Stimulated activated CD4-positive, alpha-beta T cell treated with anti-CD3 and anti-CD28 coated beads, Interleukin-12 subunit alpha, Interleukin-12 subunit beta, amount 100 ng/mL, for 4 hours (primary cell): ENCODE measurements at places on chromosomes 3 and 15.

- no peak for DNase-seq
These were observed 134.9 kb upstream of the BFSP2 start for GRCh38 chr3:133264920-133265319.

DNA sequence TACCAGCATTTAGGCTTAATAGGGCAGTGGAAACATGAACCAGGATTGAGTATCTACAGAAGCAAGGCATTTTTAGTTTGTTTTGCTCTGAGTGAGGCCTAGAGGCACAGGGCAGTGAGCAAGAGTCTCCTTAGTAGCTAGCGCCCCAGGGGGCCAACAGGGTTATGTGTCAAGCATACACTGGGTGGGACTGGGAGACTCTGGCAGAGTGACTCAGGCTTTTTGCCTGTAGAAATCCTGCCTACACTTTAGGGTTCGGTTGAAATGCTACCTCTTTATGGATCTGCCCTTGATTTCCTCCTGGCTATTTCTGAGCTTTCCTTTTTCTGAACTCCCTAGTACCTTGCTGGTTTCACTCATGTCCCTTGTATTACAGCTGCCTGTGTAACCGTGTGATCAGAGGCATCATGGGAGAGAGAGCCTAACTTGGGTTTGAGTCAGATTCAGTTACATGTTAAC, 72.2 kb downstream of the TOP2B start:
- no peak for DNase-seq

DNA sequence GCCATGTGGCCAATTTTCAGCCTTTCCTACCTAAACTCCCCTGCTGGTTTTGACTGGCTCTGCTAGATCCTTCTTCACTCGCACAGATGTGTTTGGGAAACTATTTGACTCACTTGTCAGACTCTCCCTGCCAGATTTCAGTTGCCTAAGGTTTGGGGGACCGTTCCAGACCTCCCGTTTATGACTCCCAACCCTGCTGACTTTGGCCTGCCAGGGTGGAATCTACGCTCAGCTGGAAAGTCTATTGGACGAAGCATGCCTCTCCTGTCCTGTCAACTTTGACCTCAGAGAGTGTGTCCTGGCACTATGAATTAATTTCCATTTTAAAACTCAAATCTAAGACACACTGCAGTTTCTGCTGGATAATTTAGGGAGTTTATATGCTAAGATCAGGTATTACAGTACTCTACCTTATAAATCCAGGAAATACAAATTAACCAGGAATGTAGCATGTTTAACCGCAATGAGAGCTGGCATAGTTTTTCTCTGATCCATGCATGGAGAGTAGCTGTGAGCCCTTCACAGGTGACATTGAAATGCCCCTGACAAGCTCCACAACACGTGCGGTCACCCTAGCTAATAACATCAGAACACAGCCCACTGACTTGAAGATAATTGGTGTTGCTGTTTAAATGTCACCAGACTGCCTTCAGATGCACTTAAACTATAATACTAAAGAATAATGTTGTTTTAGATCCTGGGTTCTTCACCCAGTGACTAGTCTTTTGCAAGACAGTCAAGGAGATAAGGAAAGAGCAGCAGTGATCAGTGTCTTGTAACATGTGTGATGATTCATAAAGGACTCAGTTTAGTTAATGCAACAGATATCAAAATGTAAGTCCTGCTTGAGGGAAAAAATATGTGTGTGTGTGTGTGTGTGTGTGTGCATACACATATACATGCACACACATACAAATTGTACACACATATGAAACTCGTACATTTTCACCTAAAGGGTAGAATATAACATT, 223.0 kb upstream of the MCTP2 start:
- DNase-seq: no peak

DNA sequence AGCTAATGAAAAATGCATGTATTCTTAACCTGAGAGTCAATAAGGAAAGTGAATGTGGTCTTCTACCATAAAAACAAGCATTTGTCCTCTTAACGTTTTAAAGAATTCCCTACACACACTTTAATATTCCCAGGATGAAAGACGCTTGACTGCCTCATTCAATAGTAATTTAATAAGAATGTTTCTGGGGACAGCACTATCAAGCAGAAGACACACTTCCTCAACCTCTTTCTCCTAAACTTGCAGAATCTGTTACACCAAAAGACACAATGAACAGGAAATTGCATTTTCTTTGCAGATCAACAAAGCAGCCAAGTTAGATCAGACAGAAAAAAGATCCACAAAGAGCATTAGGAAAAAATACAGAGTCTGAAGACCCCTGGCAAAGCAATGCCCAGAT, 97.7 kb downstream of the PLCH1 start:
- DNase-seq: no peak

- DNase-seq: no peak
These were observed 62.7 kb upstream of the OSTN start for GRCh38 chr3:191136347-191136746.

DNA sequence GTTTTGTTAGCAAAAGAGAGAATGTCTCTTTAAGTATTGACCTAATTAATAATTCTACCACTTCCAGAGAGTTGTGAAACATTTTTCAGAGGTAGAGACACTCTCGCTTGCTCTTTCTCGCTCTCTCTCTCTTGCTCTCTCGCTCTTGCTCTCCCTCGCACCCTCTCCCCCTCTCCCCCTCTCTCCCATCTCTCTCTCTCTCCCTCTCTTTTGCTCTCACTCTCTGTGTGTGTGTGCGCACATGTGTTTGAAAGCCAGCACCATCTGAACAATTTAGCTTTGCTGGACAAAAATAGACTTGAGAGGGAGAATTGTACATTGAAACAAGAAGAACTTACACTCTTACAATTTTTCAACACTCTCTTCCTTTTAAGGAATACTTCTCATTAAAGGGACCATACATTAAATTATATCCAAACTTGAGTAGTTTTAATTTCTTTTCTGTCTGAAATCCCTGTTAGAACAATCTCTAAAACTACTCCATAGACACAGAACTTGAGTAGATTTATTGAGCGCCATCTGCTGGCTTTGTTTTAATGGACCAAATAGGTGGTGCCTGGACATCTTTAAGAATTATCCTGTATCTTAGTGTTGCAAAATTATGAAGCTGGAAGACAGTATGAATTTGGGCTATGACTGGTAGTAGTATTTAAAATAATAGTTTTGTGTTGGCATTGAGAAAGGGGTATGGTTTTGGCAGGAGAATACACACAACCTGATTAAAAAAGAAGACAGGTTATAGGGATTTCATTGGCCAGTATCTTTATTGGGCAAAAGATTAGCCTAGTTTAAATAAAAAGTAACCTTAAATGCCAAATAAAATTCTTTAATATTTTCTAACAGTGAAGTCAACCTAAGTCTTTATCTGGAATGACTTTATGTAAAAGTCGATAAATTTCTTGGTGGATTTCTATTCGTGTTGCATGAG, 124.6 kb downstream of the AKAP13 start:
- peak; percentile 13 for DNase-seq

GRCh38 chr3:66303491-66303901, 82.7 kb downstream of the SLC25A26 start:
- peak; percentile 13 for DNase-seq

- DNase-seq: no peak
These were observed 171.8 kb downstream of the WDR76 start for GRCh38 chr15:43998607-43999006.

GRCh38 chr3:18808429-18808828, 339.9 kb upstream of the KCNH8 start:
- DNase-seq: no peak

DNA sequence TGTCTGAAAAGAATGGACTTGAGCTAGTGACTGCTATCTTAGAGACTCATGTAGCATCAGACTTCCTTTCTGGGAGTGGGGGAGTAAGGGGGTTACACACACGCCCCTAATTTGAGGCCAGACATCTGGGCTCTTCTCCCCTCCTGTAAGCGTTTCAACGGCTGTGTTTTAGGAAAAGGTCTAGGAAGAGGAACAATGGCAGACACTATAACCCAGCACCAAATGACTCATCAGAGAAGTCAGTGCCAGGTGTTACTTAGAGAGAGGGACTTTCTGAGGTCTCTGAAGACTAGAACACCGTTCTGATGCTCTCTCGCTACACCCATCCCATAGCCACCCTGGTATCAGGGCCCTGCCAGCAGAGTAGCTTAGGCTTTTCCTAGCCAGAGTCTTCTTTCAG, 65.5 kb downstream of the SSUH2 start:
- no peak for DNase-seq

- no peak for DNase-seq
These were observed 48.3 kb downstream of the PRTG start for GRCh38 chr15:55694652-55695150.

DNA sequence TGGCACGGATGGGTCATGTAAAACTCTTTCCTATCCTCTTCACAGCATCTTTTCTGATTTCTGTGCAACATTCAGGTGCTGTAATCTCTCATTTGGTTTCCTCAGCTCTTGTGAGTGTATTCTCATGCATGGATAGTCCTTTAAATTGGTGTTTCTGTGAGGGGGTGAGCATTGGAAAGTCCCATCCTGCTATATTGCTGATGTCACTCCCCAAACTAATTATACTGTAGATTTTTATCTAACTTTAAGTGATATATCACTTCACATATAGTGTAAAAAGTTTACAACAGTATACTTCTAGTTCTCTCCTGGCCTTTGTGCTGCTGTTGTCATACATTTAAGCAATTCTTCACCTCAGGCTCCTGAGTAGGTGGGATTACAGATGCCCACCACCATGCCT, 102.7 kb downstream of the GLDN start:
- no peak for DNase-seq

DNA sequence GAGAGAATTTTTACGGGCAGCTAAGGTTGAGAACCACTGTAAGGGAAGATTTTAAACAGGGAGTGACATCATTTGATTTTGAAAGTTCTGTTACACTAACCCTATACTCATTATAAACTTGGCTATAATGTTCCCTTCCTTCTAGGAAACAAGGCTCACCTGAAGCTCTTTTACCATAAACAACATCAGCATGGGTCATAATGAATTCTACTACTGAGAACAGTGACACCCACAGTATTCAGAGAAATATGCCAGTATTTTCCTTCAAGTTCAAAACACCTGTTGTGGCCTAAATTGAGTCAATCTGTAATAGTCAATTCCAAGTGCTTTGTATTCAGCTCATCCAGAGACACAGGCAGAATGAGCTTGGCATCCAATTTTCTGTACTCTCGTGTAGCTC, 175.3 kb upstream of the STT3B start:
- no peak for DNase-seq

DNA sequence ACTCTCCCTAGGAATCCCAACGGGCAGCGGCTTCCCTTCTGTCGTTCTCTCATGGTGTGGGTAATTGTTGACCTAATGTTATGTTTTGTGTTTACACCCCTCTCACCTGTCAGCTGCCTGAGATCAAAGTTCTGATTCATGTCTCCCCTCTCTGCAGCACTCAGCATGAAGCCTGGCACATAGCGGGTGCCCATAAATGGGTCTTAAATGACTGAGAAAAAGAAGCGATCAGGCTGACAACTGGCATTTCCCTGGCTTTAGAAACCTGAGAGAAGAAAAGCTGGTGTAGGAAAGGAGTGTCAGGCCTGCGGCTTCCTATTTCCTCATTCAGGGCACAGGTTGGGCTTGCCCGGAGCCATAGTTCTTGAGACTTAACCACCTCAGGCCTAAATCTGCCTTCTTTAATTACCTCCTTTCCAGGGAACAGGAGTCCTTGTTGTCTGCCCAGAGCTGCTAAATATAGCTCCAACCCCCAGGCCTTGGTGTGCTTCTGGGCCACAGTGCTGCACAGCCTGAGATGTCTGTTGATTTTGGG, 31.8 kb downstream of the LPP start:
- DNase-seq: no peak

- DNase-seq: no peak
These were observed 6.8 kb downstream of the RARRES1 start for GRCh38 chr3:158725348-158726011.

DNA sequence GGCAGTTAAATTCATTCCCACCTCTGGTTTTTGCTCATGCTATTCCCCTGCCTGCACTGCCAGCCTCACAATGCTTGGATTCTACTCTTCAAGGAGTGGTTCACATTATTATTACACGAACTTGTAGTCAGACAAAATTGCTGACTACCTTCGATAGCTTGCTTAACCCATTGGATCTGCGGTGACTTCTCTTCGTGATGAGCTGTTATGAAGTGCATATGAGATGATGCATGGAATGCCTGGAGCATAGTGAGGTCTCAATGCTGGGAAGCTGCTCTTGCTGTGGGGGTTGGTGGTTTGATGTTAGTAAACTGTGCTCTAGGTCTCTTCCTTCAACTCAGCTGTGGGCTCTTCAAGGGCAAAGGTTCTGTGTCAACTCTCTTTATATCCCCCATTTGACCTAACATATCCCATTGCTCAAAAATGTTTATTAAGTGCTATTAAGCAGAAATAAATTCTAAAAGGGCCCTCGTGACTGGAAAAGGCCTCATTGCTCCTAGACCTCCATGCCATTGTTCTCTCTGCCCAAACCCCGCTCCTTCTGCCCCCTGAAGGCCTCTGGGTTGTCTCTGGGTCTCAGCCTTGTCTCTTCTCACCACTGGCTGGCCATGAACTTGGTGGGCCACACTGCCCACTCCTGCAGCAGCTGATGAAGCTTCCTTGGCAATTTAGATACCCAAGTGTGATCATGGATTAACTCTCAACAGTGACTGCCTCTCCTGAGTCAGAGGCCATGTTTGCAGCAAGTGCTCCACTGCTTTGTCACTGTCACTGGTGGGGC, 4.5 kb upstream of the SLCO2A1 start:
- no peak for DNase-seq

- DNase-seq: no peak
These were observed 61.0 kb downstream of the TMEM44 start for GRCh38 chr3:194572143-194572789.

- no peak for DNase-seq
These were observed 25.0 kb upstream of the KY start for GRCh38 chr3:134675726-134676256.
